ENCODE measurements at places on chromosomes 12 and 14.

- no peak for DNase-seq
Measured at GRCh38 chr14:80862541-80862940, 79.0 kb downstream of the CEP128 start.

- no peak for DNase-seq
Measured at GRCh38 chr12:93865751-93866150, 188.6 kb downstream of the CRADD start.

- no peak for DNase-seq
Measured at GRCh38 chr12:71558445-71558844, 105.2 kb downstream of the ZFC3H1 start.

DNA sequence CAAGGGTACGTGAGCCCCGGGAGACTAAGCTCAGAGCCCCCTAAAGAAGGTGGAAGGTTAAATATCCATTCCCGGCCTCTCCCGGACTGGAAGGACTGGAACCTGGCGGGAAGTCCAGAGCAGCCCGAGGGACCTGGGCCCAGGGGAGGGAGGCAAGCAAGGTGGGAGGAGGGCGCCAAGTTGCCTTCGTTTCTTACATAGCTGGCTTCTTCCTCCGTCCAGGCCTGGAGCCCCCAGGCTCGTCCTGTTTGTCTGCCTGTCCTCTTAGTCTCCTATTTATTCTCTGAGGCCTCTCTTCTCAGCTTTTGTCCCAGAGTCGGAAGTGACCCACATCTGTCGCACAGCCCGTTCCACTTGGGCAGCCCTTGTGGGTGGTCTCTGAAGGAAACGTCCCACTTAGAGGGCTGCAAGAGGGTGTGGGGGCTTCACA, 745 bp downstream of the PCK2 start:
- DNase-seq = peak; percentile 18
